ENCODE measurements at places on chromosomes 12 and 14.

DNA sequence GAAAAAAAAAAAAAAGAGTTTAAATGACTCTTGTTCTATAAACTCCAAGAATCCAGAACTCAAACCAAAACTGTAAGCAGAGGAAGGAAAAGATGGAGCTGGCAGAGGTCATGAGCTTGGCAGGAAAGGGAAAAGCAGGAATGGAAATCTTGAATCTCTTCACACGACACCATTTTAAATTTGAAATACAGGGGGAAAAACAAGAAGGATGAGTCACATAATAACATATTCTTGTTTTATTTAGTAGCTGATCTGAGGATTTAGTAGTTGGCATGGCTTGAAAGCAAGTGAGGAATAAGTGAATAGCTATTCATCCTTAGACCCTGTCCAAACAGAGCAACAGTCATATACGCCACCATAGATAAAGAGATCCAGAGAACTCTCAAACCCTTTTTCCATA lies 35.0 kb downstream of the EPS8 start:
- no peak for DNase-seq

GRCh38 chr14:51018521-51018920 lies 74.2 kb upstream of the PYGL start:
- no peak for DNase-seq

DNA sequence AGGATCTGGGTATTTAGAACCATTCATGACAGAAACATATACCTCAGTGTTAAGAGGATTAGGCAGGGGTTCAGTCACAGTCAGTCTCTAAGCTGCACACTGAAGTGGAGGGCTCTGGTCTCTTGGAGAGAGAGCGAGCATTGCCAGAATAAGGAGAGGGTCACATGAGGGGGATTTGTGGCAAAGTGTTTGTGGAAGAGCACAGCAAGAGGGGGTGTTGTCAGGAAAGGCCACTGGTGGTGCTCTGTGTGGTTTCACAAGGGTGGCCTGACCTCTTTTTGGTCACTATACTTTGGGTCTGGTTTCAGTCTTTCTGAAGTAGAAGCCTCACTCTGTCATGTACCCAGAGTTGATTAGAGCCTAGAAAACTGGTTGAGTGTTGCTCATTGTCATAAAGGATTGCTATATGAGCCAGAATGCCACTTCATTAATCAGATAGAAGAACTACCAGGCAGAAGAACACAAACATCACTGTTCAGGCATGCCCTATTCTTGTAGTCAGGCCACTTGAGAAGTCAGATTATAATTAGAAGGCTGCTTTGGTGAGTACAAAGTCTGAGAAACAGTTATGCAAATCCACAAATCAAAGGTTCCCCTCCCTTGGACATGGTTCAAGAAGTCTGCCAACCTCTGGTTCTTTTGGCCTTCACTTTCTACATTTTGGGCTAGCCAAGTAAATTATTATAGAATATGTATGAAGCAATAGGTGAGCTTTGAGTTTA lies 8.4 kb downstream of the TMEM19 start:
- no peak for DNase-seq

DNA sequence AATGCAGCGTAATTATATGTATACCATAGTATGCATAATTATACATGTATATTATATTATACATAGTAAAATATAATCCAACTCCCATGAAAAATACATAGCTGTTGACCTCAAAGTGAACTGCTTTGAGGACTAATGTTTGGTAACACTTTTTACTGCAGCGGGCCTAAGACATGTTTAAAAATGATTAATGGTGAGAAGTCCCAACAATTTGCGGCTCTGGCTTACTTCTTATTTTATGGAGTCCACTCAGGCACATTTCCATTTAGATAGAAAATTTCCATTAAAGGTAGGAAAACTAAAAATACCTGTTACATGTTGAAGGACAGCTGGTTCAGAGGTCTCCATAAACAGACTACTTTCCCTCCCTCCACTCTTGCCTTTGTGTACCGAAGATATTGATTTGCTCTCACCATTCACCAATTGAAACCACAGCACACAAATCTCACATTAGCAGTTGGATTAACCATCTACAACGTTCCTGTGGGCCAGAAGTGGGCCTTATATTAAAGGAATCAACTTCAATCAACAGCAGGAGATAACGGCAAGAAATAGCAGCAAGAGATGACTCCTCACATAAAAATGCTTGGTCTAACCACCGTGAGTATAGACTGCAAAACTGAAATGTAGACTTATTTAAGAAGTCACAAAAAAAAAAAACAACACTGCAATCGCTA lies 14.1 kb upstream of the NT5DC3 start:
- no peak for DNase-seq

DNA sequence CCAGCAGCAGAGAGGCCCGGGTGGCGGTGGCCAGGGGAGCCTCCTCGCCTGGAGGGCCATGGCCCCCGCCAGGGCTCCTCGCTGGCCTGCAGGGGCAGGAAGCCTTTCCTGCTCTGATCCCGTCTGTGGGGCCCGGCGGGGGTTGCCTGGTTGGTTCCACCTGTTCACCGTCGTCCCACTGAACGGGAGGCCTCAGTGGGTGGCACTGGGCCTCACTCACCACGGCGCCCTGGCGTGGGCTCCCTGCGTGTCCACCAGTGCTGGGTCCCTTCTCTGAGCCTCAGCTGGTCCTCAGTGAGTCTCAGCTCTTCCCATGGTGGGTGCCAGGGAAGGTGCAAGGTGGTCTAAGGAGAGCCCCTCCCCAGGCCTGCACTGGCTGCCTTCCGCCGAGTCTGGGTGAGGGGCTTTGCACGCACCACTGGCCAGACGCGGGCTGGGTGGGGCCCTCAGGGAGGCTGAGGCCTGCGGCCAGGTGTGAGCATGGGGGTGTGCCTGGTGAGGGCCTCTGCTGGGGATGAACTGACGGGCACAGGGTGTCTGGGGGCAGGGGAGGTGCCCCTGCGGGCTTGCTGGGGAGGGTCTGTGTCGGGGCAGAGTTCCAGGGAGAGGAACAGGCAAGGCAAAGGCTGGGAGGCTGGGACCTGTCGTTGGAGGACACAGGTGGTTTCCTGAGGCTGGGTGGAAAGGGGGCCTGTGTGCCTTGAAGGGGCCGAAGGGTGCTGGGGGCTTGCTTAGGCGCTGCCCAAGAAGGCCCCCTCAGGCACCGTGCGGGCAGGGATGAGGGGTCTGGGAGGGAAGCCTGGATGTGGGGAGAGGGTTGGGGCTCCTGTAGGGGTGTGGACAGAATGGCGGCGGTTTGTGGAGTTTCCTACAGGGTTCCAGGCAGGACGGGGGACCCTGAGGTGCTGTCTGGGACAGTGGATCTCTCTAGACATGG lies 339.8 kb downstream of the TMEM121 start:
- no peak for DNase-seq

- no peak for DNase-seq
These were observed 3.9 kb downstream of the TMEM30B start for GRCh38 chr14:61277232-61277631.

- no peak for DNase-seq
These were observed 90.7 kb downstream of the ITPK1 start for GRCh38 chr14:93025055-93025454.

DNA sequence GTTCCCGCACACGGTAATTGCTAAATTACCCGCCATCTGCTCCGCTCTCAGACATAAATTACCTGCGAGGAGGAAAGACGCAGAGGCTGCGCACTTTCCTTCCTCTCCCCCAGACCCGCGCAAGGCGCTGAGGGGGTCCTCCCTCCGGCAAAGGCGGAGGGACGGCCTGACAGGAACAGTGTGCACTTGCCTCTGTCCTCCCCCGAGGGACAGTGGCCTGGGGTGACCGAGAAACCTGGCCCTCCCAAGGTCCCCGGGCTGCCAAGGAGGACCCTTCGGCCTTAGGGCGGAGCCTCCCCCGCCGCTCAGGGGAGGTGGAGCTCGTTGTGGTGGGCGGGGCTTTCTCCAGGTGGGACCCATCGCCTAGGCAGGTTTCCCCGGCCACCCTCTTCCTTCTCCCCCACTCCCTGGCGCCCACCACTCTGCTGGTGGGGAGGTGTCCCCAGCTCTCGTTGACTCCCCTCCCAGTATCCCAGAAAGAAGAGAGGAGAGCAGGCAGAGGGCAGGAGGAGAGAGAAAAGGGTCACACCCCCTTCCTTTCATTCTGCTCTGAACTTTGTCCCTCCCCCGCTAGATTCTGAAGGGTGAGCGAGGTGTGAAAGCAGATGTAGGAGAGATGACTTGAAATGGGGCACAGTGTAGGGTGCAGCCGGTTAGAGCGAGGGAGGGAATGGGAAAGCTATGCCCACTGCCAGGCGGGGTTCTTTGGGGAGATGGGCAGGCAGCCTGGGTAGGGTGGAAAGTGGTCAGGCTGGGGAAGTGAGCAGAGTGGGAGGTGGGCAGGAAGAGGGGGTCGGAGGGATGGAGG lies 11.4 kb upstream of the CALCOCO1 start:
- DNase-seq: no peak

DNA sequence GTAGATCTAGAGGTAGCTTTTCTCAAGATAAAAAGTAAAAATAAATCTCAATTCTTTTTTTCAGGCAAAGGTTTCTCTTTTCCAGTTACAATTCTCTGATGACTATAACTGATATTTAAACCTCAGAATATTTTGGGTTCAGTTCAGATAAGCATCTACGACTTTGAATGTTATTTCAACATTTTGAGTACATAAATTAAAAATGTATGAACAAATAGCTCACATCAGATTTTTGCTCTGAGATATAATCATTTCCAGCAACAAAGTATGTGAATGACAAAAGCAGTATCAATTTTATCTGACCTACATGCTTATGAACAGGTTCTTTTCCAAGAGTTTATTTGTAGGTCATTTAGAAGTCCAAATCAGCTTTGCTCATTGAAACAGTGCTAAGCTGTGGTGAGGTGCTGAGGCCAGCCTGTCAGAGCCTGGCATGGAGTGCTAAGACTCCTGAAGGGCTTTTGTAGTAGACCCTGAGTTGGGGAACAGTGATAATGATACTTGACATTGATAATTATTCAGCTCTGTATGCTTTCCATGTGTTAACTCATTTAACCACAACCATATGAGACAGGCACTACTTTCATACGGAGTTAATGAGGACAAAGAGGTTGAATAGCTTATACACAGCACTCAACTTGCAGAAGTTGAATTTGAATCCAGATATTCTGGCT lies 205.0 kb upstream of the DCN start:
- DNase-seq: no peak

DNA sequence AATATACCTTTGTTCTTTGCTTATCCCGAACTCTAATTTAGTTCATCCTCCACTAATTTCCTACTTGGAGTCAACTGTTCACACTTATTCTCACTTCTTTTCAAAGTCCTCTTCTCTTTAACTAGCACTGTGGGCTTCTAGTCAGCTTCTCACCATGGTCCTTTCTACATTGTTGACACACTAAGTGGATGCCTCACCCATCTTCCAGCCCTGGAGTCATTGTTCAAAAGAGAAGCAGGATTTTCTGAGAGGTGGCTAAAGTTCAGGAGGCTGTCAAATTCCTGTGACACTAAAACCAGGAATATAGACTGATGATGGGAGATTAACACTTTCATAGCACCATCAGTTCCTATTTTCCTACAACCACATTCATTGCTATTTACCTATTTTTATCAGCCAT lies 99.3 kb downstream of the PHLDA1 start:
- DNase-seq: no peak

GRCh38 chr14:33404964-33405574 lies 466.4 kb downstream of the NPAS3 start:
- DNase-seq: no peak

- DNase-seq: peak; percentile 46
These were observed 4.0 kb downstream of the P2RX2 start for GRCh38 chr12:132622437-132623071.

- DNase-seq: no peak
These were observed 31.0 kb downstream of the NFYB start for GRCh38 chr12:104106965-104107364.

GRCh38 chr14:50053935-50054334 lies 62.4 kb downstream of the VCPKMT start:
- DNase-seq: no peak

GRCh38 chr14:44962334-44963043 lies 499 bp downstream of the TOGARAM1 start:
- no peak for DNase-seq

GRCh38 chr12:120835304-120835612 lies 68.9 kb downstream of the SPPL3 start:
- DNase-seq: no peak

DNA sequence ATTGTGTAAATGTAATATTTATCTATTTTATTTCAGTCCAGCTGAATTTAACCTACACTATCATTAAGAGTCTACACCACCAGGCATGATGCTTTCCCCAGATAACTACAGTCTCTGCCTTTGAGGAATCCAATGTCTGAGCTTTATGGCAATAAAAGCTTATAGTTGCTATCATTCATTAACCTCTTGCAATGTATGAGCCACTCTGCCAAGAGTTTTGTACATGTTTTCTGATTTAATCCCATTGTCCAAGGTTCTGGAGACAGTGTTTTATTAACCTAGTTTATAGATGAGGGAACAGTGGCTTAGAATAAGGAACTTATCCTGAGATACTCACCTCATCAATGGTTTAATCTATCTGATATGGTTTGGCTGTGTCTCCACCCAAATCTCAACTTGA lies 17.1 kb upstream of the KITLG start:
- no peak for DNase-seq

DNA sequence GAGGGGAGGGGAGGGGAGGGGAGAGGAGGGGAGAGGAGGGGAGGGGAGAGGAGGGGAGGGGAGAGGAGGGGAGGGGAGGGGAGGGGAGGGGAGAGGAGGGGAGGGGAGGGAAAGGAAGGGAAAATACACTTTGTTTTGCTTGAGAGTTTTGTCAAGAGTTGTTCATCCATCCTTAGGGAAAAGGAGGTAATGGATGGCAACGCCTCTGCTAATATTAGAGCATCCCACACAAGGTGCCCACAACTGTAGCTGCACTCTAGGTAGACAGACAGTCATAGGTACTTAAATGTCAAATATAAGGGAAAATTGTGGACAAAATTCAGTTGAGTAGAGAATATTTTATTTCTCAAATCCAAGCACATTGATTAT lies 2.5 kb upstream of the SSH1 start:
- no peak for DNase-seq

- DNase-seq: no peak
These were observed 15.8 kb upstream of the TMTC1 start for GRCh38 chr12:29799591-29799990.

DNA sequence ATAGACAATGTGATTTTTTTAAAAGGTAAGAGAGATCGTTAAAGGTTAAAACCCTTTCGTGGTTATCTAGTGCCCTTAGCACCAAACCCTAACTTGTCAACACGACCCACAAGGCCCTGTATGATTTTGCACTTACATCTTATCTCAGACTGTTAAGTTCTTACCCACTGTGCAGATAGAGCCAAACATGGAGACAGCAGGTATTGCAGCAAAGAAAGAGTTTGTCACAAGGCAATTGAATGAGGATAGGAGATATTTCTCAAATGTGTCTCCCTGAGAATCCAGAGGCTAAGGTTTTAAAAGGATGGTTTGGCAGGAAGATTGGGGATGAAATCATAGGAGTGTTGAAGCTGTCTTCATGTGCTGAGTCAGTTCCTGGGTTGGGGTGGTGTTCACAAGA lies 313.4 kb downstream of the AEBP2 start:
- no peak for DNase-seq

- no peak for DNase-seq
These were observed 18.0 kb upstream of the CMKLR1 start for GRCh38 chr12:108356835-108357806.

GRCh38 chr14:68935761-68936214 lies 43.3 kb downstream of the ACTN1 start:
- no peak for DNase-seq

Measured in amniotic stem cell (primary cell).